PC-9 (cell line): ENCODE measurements at places on chromosomes 11 and 22. TPM values are rescaled to one million over a fixed set of nuclear protein-coding genes. Genes with fewer than 3 reads are reported as not detected.

GRCh38 chr11:73414977-73415651 lies 38.9 kb downstream of the RELT start:
- no peak overlapping the region for H3K27ac ChIP-seq
- peaks cover 10% of the 10 kb centered on the region; the same call in 1 of the 2 replicates for H3K4me1 ChIP-seq
- H3K27me3 ChIP-seq, result no peaks in the 10 kb centered on the region
- no peak for DNase-seq
- H3K4me3 ChIP-seq, result no peak overlapping the region

DNA sequence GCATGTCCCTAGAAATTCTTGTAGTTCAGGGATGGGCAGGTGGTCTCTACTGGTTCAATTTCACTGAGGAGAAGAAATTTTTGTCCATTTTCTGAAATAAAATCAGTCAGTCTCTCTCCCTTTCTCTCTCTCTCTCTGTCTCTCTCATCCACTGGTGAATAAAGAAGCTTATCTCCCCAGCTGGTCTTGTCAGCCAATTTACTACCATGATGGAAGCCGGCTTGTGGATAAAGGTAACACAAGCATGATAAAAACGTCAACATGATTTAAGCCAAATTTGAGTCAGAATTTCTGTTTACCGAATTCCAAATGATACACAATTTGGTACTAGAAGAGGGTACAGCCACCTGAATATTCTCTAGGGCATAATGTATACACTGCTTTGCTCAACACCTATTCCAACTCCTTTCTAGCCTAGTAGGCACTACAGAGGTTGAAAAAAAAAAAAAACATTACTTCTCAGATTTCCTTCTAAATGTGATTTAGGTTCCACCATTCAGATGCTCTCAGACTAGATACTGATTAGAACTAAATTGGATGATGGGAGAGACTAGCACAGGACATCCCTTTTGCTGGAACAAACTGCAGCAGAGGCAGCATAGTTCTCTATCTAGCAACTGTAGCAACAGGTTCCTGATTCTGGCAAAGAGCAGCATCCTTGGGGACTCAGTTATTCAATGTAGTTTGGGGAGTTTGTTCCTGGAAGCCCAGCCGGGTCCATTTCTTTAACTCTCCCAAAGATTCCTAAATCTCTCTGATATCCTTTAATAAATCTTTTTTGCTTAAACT lies 18.8 kb downstream of the PAK1 start:
- no peak overlapping the region for H3K4me3 ChIP-seq
- H3K27me3 ChIP-seq, result no peaks in the 10 kb centered on the region
- no peaks in the 10 kb centered on the region for H3K36me3 ChIP-seq
- no peak overlapping the region for H3K27ac ChIP-seq
- no peak for DNase-seq

DNA sequence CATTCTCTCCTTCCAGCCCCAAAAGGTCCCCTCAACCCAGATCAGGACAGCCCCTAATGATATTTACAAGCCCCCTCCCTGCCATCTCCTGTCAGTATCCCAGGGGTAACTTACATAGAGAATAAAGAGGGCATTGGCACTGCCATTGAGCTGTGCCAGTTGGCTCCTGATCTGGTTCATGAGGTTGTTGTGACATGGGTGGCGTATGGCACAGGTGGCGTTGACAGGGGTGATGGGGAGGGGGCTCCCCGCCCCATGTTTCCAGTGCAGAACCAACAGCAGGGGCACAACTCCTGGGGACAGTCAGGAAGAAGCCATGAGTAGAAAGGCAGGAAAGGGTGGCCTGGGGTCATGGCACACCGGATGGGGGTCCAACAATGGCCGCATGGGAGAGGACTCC lies 1.9 kb downstream of the LIF start:
- peaks cover 45% of the 10 kb centered on the region for H3K36me3 ChIP-seq
- DNase-seq, result no peak
- no peak overlapping the region for H3K4me3 ChIP-seq
- no peaks in the 10 kb centered on the region for H3K27me3 ChIP-seq
- H3K27ac ChIP-seq, result peak overlapping the region; percentile 37

DNA sequence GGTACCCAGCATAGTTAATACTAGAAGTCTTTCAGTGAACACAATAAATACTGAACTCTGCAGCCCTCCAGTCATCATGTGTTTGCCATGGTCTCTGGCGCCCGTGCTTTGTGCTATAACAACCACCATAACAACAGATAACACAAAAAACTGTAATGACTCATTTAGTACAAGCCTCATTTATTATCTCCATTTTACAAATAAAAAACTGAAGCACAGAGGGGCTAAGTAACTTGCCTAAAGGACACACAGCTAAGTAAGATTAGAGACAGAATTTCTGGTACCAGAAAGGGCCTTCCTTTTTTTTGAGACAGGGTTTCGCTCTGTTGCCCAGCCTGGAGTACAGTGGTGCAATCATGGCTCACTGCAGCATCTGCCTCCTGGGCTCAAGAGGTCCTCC lies 19.5 kb downstream of the RBFOX2 start:
- H3K4me1 ChIP-seq, result no peaks in the 10 kb centered on the region
- H3K27ac ChIP-seq, result no peak overlapping the region
- no peaks in the 10 kb centered on the region for H3K27me3 ChIP-seq
- DNase-seq, result no peak
- H3K4me3 ChIP-seq, result no peak overlapping the region
- no peaks in the 10 kb centered on the region for H3K36me3 ChIP-seq

DNA sequence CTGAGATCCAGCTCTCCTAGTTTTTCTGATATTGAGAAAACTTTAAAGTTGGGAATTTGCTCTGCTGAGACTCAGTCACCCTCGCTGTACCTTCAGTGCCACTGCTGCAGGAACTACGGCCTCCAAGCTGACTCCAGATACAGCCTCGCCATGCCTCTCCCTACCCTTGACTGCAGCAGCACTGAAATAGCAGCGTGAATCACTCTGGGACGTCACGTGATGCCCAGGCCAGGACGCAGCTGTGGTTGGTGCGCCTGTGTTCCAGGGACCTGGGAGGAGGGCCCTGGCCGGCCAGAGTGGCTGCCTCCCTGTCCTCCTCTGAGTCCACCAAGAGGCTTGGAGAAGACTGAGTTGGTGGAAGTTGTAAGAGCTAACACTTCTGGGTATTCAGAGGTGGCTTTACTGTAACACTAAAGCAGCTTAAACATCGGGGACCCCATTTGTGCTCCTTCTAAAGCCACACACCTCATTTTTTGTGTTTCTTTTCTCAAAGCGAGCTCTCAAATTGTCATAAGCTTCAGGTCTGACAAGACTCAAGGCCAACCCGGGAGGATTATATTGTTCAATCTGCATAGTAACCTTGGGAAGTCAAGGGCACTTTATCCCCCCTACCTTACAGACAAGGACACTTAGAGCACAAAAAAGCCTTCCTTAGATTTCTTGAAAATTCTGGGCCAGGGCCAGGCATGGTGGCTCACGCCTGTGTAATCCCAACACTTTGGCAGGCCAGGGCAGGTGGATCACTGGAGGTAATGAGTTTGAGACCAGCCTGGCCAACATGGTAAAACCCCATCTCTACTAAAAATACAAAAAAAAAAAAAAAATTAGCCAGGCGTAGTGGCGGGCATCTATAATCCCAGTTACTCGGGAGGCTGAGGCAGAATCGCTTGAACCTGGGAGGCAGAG lies 4.2 kb upstream of the STIP1 start:
- no peaks in the 10 kb centered on the region for H3K36me3 ChIP-seq
- H3K4me1 ChIP-seq, result peaks cover 31% of the 10 kb centered on the region
- peak; percentile 88 for DNase-seq
- H3K27ac ChIP-seq, result peak overlapping the region; percentile 42
- peak overlapping the region; percentile 20; the same call in 1 of the 2 replicates for H3K4me3 ChIP-seq

DNA sequence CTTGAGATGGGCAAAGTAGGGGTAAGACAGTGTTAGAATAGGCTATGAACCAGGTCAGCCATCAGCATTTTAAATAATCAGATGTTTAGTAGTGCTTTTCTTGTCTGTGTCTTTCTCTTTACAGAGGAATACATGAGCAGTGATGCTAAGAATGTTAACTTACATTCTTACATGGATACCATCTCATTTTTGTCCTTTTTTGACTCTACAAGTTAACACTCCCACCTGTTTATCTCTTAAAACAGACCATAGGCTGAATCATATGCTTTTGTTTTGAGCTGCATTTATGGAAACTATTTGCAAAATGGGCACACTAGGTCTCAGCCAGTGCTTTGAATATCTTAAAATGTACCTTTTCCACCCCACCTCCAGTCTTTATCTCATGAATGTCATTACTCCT lies 25.6 kb upstream of the ADSL start:
- peaks cover 17% of the 10 kb centered on the region; the same call in 1 of the 2 replicates for H3K36me3 ChIP-seq
- no peaks in the 10 kb centered on the region for H3K4me1 ChIP-seq
- no peak overlapping the region for H3K4me3 ChIP-seq
- no peak overlapping the region for H3K27ac ChIP-seq

- peaks cover 3% of the 10 kb centered on the region for H3K4me1 ChIP-seq
- no peak for DNase-seq
- H3K27me3 ChIP-seq, result no peaks in the 10 kb centered on the region
These were observed 16.0 kb downstream of the CAPRIN1 start for GRCh38 chr11:34067383-34068065.

Gene GGT5
- total RNA-seq, result not detected in 2 replicates

Gene LAYN
- total RNA-seq, result 19.9 and 22.2 TPM in 2 replicates

Gene KCTD14
- 12.0 and 21.3 TPM in 2 replicates for total RNA-seq

Gene GPHA2
- total RNA-seq, result 1.0 and 2.1 TPM in 2 replicates

Gene RCN1
- 206 and 211 TPM in 2 replicates for total RNA-seq

Gene AIFM3
- total RNA-seq, result 6.9 and 7.4 TPM in 2 replicates

Gene C11orf42
- not detected in 2 replicates for total RNA-seq
